Naive B cell (primary cell): ENCODE measurements at places on chromosomes 2 and 18.

DNA sequence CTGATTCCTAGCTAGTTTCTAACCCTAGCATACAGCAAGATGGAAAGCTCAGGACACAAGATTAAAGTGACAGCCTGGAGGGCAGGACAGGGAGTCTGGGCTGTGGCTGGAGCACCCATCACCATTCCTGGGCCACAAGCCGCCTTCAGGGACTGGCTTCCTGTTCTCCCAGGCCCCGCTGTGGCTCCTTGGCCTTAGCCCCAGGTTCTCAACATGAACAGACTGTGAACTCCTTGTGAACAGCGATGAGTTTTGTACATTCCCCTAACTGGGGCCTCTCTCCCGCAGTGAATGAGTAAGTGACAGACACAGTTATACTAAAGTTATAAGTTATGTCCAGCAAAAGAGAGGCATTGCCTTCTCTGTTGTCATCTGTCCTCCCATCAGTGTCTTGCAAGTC is 35.9 kb upstream of the SLC14A1 start:
- no peak for DNase-seq

- DNase-seq, result no peak
Observed at GRCh38 chr2:133489146-133489545, 79.1 kb downstream of the NCKAP5 start.

DNA sequence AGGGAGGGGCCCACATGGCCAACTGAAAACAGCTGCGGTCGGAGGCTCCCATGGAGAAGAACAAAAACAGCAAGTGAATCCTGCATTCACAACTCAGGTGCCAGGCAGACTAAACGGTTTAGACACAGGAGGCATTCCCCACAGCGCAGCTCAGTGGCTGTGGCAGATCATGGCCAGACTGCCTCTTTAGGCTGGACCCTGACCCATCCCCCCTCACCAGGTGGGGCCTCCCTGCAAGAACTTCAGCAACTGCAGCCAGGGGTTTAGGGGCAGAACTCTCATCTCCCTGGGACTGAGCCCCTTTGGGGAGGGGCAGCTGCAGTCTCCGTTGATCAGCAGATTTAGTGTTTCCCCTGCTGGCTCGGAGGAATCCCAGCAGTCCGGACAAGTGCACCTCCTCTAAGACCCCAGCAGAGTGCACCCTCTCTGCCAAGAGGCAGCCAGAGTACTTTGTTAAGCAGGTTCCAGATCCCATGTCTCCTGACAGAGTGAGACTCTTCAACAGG is 346.7 kb downstream of the SS18 start:
- DNase-seq, result no peak

- no peak for DNase-seq
Observed at GRCh38 chr2:181646415-181646987, 10.4 kb downstream of the CERKL start.

DNA sequence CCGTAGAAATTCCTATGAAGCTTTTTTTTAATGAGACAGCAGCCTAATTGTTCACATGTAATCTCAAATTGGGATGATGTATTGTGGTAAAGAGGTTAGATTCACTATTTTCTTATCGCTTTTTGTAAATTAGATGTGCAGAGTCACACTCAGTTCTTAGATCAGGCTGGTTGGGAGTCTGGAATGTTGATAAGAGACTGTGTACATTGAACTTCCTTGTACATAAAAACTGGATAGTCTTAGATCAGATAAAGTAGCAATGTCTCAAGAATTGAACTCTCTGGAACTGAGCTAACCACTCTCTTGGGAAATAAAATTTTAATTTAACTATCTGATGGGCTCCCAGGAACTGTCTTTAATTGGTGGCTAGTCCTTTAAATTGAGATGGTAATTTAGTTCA is 108.1 kb upstream of the MSTN start:
- no peak for DNase-seq

DNA sequence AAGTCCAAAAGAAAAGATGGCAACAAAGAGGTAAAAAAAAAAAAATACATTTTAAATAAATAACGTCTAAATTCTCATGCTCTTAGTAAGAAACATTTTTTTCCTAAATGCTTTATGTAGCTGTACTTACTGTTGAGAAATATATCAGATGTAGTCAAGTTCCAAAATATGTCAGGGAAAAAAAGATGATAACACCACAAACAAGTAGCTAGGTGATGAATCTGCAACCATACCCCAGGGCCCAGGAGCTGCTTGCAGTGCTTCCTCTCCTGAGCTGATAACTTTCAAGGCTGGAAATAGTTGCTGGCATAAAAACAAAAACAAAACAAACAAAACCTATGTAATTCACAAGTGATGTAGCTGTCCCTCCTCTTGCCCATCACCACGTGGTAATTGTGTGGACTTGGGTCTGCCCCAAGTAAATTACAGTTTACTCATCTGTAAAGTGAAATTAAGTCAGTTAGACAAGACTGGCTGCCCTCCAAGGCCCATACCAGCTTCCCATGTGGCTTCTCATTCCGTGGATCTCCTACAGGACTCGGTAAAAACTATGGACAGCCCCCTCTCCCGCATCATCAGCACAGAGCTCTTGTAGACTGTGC is 82.6 kb downstream of the SP100 start:
- no peak for DNase-seq

- no peak for DNase-seq
Observed at GRCh38 chr2:88651646-88652045, 24.4 kb upstream of the EIF2AK3 start.

GRCh38 chr2:5696404-5696944 is 4.3 kb downstream of the SOX11 start:
- DNase-seq, result no peak

DNA sequence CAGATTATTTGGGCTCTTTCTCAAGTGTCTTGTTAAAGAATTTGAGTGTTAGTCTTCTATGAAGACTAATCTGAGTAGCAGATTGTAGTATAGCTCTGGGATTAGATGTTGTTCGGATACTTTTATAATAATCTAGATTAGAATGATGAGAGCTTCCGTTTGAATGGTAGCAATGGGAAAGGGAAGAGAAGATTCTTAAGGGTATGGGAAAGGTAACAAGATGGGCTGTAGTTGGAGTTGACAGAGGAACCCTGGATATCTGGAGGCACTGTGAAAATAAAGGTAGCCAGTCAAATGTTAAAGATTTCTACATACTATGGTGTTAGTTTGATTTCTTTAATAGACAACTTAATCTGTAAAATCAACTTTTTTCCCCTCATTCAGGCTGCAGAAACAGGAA is 4.7 kb downstream of the DDX1 start:
- no peak for DNase-seq

- no peak for DNase-seq
Observed at GRCh38 chr2:211259831-211260476, 703.6 kb downstream of the CPS1 start.

- no peak for DNase-seq
Observed at GRCh38 chr18:59159986-59160385, 20.3 kb downstream of the SEC11C start.

GRCh38 chr2:212970132-212970531 is 181.3 kb downstream of the IKZF2 start:
- no peak for DNase-seq

DNA sequence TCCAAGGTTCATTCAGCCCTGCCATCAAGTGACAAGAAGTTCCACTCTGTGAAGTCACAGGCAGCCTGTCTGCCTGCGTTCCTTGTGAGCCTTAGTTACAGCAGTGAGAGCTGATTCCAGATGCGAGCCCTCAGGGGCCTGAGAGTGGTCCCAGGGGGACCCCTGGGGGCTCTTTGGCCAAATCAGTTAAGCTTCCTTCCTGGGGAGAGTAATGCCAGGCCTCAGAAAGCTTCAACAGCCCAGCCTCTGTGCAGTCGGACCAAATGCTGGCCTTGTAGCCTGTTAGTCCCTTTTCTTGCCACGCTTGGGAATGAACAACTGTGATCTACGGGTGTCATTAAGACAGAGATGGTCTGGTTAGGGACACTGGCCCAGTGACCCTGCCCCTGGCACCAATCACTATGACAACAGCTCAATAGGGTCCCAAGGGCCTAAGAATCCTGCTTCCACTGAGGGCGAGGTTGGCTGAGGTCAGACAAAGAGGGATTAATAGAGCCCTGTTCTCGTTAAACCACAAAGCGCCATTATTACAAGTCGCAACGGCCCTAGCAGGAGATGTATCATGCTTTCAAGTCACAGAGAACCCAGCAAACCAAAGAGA is 50.9 kb downstream of the HS1BP3 start:
- no peak for DNase-seq

DNA sequence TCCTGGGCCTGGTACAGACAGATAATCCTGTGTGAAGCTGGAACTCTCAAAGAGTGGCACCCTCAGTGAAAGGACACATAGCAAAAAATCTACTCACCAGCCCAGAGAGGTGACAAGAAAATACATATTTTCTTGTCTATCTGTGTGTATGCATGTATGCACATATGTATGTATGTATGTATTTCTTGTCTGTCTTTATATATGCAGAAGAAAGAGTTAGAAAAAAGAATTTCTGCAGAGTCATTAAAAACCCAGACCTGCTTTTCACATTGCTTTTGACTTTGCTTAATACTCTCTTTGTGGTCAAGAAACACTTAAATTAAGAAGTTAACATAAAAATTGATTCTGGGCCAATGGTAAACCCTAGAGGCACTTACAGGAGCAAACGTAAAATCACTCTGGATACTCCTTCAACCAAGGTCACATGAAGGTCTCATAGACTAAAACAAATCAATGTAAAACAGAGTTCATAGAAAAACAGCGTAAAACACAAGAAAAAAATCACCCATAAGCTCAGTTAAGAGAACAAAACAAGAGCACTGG is 16.5 kb upstream of the AAK1 start:
- no peak for DNase-seq

GRCh38 chr18:61882296-61883004 is 10.4 kb downstream of the RNF152 start:
- no peak for DNase-seq

DNA sequence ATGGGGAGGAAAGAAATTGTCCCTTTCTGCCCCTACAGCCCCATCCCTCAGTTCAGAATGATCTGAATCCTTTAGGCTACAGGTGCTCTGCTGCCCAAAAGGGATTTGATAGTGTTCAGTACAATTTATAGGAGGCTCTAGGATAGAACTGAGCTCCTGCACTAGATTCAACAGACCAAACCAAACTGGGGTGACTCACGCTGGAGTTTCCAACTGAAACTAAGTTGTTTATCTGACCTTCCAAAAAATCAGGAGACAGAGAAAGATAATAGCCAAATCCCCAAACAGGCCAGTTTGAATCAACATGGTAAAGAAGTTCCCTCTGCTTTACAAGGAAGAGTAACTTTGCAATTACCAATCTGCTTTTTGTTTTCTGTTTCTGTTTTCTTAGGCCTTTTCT is 72.7 kb upstream of the MBOAT2 start:
- no peak for DNase-seq

- DNase-seq, result no peak
Observed at GRCh38 chr2:66233981-66234380, 200.9 kb upstream of the MEIS1 start.

DNA sequence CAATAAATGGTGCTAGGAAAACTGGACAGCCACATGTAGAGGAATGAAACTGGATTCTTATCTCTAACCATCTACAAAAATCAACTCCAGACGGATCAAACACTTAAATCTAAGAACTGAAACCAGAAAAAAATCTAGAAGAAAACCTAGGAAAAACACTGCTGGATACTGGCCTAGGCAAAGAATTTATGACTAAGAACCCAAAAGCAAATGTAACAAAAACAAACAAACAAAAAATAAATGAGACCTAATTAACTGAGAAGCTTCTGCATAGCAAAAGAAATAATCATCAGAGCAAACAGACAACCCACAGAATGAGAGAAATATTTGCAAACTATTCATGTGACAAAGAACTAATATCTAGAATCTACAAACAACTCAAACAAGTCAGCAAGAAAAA is 314.0 kb upstream of the REV1 start:
- DNase-seq, result no peak

GRCh38 chr2:222076973-222077690 is 221.7 kb downstream of the PAX3 start:
- DNase-seq, result no peak

DNA sequence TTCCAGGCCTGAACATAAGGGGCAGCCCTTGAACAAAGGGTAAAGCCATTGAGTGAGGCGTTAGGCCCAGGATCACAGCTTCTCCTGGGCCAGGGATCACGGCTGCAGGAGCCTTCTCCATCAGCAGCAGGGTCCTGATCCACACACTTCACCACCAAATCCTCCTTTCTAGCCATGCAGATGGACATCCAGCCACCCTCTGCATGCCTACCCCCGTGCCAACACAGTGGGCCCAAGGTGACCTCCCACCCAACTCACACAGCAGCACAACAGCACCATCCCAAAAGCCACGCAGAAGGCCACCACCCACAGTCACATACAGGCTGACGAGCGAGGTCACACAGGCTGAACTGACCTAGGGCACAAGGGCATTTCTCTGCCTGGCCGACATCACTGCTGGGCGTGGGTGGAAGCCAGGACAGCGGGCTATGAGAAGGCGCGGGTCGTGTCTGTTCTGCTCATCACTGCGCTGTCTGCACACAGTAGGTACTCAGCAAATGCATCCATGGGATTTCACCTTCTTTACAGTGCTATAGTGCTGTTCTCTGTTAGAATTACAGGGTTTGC is 31.2 kb downstream of the TFCP2L1 start:
- DNase-seq, result no peak

DNA sequence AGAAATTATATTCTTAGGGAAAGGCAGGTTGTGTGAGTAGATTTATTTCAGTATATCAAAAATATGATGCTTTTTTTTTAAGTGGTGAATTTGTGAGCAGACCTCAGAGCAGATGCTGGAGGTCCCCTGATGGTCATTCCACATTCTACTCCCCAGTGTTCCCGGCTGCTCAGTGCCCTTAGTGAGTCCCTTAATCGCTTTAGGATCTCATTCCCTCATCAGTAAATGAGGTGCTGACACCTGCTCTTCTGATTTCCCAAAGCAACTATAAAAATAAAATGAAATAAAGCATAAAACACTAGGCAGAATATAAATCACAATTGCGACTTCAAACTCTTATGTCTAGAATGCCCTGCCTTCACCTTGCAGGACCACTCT is 216.2 kb upstream of the TNP1 start:
- no peak for DNase-seq

- DNase-seq, result no peak
Observed at GRCh38 chr2:13714466-13714865, 918.1 kb upstream of the LRATD1 start.

GRCh38 chr2:7795778-7796563 is 878.8 kb downstream of the RNF144A start:
- DNase-seq, result no peak

- no peak for DNase-seq
Observed at GRCh38 chr2:134019871-134020270, 234.0 kb upstream of the MGAT5 start.

GRCh38 chr2:65436169-65436823 is 3.9 kb upstream of the SPRED2 start:
- peak; percentile 22 for DNase-seq
